Activated CD8-positive, alpha-beta memory T cell treated with anti-CD3 and anti-CD28 coated beads, Interleukin-2, amount 50 U/mL, for 4 hours (primary cell): ENCODE measurements at places on chromosomes 5 and 9.

DNA sequence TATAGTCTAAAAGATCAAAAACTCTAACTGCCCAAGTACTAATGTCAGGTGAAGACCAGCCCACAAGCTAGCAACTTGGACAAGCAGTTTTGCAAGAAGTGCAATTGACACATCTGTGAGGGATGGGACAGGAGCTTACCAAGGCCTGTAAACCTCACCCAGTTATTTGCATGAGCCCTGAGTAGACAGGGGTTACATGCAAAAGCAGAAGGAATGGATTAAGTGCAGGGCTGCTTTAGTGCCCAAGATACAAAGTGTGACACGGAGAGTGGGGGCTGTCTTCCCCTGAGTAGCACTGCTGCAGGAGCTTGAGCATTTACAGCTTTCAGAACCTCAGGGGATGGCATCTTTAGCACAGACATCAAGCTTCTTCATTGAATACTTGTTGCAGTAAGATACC is 286.7 kb downstream of the ELAVL2 start:
- no peak for DNase-seq

DNA sequence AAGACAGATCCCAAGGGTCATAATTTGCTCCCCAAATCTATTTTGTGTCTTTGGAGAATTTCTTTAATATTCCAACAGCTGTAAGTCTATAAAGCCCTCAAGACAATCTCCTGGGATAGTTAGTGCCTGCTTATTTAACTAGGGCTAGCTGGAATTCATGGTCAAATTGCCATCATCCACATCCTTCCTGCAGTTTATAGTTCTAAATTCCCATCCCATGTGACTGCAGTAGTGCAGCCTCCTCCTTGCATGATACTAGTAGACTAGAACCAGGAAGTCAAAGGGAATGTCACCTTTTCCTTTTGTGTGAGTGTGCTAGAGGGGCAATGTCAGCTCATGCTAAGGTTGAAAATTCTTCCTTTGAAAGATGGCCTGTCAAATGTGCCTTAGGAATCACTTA is 214.8 kb upstream of the PIK3R1 start:
- DNase-seq, result no peak

GRCh38 chr5:140075371-140075770 is 32.3 kb upstream of the NRG2 start:
- no peak for DNase-seq

DNA sequence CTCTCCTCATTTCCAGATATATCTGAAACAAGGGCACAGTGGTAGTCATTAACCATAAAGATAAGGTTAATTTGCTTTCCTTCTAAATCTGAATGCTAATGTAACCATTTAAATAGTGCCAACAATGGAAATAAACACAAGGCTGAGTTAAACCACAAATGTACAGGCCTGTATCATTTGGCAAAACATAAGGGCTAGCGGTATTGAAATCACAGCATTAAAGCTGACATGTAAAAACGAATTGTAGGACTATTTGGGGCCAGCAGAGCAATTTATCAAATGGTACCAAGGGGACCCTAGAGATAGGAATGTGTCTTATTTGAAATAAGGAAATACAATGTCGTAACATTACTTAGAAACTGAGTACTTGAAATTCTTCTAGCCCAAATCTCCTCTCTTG is 247.5 kb upstream of the RPS23 start:
- no peak for DNase-seq

DNA sequence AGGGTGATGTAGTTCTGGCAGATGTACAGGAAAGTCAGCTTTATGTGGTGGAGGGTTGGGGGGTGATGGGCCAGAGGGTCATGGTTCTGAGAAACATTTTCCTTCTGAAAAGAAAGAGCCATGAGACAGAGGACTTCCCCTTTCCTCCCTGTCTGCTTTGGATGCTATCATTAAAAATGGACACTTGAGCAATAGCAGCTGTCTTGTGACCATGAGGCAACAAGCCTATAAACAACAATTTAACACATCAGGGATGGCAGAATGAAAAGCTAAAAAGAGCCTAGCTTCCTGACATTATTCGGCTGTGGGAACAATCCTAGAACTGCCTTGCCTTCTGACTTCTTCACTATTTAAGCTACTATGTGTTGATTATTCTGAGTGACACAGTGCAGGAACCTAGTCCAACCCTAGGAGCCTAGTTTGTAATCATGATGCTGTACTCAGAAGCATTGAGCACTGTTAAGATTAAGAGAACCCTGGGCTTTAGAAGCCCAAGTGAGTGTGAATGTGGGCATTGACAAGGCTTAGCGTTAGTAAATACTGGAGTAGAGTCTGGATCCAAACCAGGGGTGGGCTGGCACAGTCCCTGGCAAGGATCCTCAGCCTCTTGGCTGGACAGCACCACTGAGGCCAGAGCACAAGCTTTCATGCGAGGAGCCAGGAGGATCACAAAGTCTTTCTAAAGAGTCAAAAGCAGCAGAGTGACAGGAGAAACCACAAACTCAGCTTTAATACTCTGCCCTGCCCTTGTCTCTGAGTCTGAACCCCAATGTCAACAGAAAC is 178.5 kb upstream of the EGFLAM start:
- no peak for DNase-seq

- no peak for DNase-seq
Measured at GRCh38 chr9:120441426-120442307, 138.3 kb downstream of the CDK5RAP2 start.

GRCh38 chr9:133122935-133123611 is 2.0 kb upstream of the RALGDS start:
- DNase-seq, result no peak

GRCh38 chr9:18159254-18159653 is 314.7 kb upstream of the ADAMTSL1 start:
- DNase-seq, result no peak

GRCh38 chr5:23763170-23763569 is 255.8 kb downstream of the PRDM9 start:
- DNase-seq, result no peak

DNA sequence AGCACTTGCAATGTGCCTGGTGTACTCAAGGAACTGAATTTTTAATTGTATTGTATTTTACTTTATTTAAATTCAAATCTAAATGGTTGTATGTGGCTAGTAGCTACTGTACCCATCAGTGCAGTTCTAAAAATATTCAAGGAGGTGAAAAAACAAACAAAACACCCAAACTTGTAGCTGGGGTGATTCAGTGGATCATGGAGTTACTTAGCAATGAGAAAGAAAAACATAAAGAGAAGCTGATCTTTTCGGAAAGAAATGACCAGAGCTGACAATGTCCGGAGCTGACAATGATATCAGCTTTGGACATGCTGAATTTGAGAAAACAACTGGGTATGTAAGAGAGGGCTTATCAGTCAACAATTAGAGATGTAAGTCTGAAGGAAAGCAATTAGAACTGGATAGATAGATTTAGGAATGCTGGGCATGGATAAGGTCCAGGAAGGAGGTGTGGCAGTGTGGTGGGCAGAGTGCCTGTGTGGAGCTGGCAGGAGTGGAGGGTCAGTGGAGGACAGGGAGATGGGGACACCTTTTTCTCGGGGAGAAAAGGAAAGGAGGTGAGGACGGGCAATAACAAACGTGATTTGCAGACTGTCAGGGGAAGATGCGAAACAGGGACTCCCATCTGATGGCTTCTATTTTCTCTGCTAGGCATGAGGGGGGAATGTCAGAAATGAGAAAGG is 113.2 kb downstream of the DCP2 start:
- DNase-seq, result no peak

- no peak for DNase-seq
Measured at GRCh38 chr9:7894231-7894630, 94.7 kb upstream of the DMAC1 start.

DNA sequence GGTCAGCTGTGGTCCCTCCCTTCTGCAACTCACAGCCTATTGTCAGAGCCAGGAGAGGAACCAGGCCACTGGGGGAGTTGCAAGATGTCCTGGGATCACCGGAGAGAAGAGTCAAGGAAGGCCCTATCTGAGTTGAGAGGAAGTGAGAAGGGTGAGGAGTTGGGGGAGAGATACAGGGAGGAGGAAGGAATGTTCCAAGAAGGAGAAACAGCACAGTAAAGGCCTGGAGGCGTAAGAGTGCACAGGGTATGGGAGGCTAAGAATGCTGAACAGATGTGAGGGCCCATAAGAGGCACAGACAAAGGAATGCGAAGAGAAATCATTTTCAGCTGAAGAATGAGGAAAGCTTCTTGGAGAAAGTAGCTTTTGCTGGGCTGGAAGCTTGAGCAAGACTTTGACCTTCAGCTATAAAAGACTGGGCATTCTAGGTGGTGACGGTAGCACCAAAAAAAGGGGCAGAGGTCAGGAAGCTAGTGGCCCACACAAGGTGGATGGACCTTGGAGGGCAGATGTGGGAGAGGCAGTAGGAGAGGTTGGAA is 21.6 kb upstream of the CSF1R start:
- DNase-seq, result no peak

DNA sequence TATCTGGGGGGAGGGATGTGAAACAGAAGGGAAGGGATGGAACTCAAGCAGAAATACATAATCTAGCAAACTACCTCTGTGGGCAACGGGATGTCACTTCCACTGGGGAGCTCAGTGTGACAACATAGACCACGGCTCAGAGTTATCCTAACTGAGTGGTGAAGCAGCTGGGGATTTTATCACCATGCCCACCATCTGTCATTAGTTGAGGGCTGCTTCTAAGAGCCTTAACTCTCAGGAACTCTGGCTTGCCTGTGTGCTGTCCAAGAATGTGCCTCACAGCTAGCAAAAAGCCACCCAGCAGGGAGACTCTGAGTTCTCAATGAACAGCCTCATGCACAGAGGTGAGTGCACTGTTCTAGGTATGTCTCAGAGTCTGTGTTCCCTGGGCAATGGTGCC is 90.6 kb upstream of the CXCL14 start:
- no peak for DNase-seq

GRCh38 chr5:159781626-159782157 is 134.6 kb upstream of the ADRA1B start:
- no peak for DNase-seq
